ENCODE measurements at places on chromosomes 7 and 10.

DNA sequence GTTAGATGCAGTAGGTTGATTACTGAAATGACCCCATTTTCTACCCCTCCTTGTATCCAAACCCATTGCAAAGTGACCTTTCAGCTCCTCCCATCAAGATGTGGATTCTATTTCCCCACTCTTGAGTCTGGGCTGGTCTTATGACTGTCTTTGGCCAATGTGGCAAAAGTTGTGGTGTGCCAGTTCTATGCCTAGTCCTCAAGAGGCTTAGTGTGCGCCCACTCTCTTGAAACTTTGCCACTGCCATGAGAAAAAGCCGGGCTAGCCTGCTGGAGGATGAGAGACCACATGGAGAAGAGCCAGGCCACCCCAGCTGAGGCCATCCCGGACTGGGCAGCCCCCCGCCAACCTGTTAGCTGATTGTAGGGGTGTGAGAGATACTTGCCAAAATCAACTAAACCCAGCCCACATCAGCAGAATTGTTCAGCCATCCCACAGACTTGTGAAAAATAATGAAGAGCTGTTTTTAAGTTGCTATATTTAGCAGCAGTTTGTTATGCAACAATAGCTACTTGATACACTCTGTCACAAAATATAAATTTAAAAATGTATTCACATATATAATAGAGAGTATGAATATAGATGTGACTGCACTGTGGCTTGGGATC, 131.0 kb upstream of the PALS2 start:
- DNase-seq: no peak

GRCh38 chr7:2809903-2810625, 34.0 kb downstream of the GNA12 start:
- DNase-seq: no peak

DNA sequence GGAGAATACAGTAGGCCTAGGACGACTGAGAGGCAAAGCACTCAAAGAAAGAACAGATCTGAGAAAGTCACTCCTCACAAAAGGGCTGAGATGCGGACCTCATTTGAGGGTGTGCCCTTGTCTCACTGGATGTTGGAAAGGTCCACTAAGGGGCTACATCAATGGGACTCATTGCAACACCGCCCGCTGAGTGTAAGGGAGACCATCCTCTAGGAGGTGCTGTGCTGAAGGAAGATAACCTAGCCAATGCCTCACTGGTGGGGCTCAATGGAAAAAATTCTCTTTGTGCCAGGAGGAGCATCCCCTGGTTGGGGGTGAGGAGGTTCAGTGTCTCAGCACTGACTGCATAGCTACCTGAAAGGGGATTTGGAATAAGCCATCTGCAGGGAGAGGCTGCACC, 758.7 kb upstream of the CELF2 start:
- DNase-seq: no peak

DNA sequence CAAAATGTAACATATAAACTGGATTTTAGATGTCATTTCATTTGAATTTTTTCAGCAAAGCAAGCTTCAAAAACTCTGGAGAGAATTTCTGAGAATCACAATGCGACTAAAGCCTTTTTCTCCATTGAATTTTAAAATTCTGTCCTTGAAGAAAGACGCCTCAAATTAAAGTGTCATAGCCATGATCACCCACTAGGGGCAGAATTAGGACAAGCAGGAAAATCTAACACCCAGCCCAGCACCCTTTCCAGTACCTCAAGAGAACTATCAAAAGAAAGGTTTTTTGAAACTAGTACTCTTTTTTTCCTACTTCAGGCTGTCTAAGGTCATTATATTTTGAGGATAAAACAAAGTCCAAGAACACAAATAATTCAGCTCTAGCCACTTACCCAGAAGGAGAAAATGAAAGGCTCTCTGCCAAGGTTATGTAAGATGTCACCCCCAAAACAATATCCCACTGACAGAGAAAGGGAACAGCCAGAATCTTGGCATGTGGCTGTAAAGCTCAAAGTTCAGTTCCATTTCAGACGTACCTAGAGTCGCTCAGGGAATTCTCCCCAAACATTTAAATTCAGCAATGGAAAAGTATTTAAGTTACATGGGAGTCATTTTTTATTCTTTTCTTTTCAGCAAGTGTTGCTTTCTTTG, 299.4 kb downstream of the SNX13 start:
- peak; percentile 41 for DNase-seq

GRCh38 chr10:119250641-119251314, 43.4 kb downstream of the GRK5 start:
- peak; percentile 35 for DNase-seq

DNA sequence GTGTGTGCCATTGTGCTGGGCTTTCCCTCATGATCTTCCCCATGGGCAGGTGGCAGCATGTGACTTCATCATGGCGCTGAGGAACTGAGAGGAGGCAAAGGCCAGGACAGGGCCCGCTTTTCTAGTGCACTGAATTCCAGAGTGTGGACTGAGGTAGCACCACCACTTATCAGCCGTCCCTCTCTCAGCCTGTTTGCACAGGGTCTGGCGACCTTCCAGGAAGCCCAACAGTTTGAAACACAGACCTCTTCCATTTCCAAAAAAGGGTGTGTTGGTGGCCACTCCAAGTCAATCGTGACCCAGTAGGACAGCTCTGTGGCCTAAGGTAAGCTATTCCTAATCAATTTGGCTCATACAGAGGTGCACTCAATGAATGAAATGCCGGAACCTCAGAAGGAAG, 4.4 kb downstream of the DNAJC30 start:
- DNase-seq: no peak

- no peak for DNase-seq
Observed at GRCh38 chr7:45421806-45422205, 152.4 kb upstream of the ADCY1 start.

GRCh38 chr10:90227217-90227656, 525.8 kb downstream of the KIF20B start:
- peak; percentile 70 for DNase-seq

GRCh38 chr10:75245354-75246250, 9.8 kb upstream of the COMTD1 start:
- DNase-seq: no peak

- no peak for DNase-seq
Observed at GRCh38 chr7:155869784-155870076, 57.5 kb upstream of the SHH start.

- no peak for DNase-seq
Observed at GRCh38 chr10:60777696-60778213, 523 bp upstream of the CDK1 start.

DNA sequence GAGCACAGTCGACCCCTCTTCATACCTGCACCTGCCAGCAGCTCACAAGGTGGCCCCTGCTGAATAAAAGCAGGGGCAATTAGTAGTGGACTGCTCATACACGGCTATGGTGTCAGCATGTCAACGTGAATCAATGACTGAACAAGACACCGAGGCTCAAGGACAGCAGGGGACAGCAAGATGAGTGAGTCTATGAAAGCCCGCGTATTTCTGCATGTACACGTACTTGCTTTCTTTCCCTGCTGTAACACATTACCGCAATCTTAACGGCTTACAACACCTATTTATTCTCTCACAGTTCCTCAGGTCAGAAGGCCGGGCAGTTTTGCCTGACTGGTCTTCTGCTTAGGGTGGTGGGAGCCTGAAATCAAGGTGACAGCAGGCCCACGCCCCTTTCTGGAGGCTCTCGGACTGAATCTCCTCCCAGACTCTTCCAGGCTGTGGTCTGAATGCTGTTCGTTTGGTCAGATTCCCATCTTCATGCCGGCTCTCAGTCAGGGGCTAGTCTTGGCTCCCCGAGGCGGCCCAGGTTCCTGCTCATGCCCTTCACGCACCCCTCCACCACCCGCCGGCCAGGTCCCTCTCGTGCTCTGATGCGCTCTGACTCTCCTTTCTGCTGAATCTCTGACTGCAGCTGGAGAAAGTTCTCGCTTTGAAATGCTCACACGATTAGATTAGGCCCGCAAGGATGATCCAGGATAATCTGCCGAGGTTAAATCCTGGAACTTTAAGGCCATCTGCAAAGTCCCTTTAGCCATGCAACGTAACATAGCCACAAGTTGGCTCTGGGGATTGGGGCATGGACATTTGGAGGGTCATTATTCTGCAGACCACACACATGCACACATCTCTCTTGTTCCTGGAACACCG, 7.8 kb upstream of the PPP2R2D start:
- DNase-seq: no peak

GRCh38 chr7:114375907-114376306, 38.7 kb upstream of the FOXP2 start:
- DNase-seq: no peak

DNA sequence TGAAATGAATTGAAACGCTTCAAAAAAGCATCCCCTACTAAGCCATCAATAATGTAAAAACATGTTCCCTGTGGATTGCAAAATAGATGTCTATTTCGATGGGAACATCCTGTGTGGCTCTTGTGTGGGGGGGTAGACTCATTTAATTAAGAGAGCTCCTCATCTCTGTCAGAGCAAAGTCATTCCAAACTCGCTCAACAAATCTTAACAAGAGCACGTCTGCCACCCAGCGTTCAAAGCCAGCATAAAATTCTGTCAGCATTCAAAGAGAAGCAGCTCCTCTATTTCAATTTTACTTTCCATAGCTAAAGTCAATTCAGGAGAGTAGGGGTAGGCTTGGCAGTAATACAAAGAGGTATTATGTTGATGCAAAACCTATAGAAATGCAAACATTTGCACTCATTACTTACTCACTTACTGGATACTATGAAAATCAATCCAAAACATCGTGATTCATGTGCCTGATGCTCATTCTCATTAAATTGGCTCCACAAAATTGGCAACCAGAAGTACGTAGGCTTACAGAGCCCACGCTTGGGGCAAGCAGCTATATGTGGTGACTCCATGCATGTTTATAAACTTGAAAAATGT, 114.9 kb downstream of the IPMK start:
- DNase-seq: peak; percentile 44

GRCh38 chr7:32915041-32915536, 23.5 kb upstream of the KBTBD2 start:
- DNase-seq: no peak

DNA sequence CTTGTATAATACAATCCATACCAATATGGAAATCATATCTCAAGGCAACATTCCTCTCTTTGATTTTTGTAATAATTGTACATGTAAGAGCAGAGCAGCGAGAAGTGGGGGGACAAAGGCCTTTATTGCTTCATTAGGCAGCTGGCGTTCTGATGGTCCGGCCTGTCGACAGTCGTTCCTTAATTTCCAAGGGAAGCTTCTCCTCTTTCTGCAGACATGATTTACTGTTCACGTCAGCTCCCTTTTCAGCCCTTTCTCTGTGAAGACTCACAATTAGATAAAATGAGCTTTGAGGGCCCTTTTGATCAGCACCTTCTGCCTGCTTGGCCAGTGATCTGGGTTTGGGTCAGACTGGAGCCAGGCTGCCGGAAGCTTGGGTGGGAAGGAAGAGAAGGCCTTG, 65.6 kb upstream of the CTBP2 start:
- no peak for DNase-seq

DNA sequence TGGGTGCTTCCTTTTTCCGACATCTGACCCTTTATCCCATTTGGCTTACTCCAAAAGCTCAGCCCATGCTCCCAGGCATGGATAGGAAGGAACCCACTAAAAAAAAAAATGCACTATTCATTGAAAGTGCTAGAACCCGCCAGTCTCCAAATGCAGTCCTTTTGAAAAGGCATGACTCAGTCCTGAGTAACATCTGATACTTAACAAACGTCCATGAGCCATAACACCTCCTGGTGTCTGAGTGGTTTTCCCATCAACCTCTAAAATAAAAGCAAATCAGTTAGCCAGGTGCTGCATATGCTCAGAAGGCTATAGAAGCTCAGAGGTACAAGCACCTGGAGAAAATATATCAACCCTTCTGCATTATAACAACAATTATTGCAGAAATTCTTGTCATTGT, 45.0 kb upstream of the CACUL1 start:
- no peak for DNase-seq

DNA sequence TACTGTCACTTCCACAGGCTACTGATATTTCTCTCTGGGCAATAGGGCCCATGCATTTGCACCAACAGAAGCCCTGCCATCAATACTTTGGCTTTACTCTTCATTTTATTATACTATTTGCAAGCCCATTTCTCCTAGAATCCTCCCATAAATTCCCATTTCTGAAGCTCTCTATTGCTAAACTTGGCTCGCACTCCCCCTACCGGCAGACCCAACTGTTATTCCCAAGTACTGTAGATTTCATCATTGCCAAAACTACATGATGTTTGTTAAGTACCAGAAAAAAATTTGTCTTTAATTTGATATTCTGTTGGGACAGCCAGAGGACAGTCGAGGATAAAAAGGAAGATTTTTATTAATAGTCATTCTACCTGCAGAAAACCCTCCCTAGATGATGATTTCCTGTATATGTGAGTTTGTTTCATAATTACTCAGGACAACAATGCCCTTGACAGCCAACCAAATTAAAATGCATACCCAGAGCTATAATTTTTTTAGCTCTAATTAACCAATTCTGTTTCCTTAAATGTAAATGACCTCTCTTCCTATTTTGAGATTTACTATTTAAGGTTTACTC, 298.6 kb downstream of the REEP3 start:
- DNase-seq: no peak

DNA sequence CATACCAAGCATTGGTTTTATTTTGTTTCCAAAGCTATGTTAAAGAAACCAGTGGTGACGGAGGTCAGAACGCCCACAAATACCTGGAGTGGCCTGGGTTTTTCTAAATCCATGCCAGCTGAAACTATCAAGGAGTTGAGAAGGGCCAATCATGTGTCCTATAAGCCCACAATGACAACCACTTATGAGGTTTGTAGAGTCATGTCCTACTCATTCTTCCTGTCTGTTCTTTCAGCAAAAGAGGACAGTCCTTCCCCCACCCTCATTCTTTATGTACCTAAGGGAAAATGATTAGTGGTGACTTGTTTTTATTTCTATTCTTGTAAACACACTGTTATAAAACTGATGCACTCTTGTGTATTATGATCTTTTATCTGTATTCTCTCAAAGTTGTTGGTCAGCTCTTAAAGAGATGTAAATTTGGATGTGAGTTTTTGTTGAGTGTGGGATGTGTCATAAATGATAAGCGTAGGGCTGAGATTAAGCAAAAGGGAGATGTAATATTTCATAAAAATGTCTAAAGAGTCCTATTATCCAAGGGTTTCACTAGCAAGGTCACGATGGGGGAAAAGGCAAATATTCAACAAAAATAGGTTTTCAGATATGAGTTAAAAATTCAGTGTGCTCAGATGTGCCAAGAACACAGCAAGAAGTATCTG, 294.4 kb downstream of the BICC1 start:
- no peak for DNase-seq

- no peak for DNase-seq
Observed at GRCh38 chr10:124802313-124802675, 675 bp downstream of the ABRAXAS2 start.

Data from SW 1271 (cell line).